Natural killer cell (primary cell): ENCODE measurements at places on chromosomes 3 and 15. TPM values are rescaled to one million over a fixed set of nuclear protein-coding genes. Genes with fewer than 3 reads are reported as not detected.

MEGF11 gene
- total RNA-seq = not detected

MASP1 gene
- total RNA-seq = not detected

B3GALNT1 gene
- total RNA-seq = 2.5 TPM

ARMC8 gene
- 93.5 TPM for total RNA-seq

SEC62 gene
- total RNA-seq = 83.3 TPM

MGA gene
- 54.9 TPM for total RNA-seq

SLC22A14 gene
- not detected for total RNA-seq

GOLGA6B gene
- total RNA-seq = not detected

TEX9 gene
- total RNA-seq = 1.1 TPM

DNA sequence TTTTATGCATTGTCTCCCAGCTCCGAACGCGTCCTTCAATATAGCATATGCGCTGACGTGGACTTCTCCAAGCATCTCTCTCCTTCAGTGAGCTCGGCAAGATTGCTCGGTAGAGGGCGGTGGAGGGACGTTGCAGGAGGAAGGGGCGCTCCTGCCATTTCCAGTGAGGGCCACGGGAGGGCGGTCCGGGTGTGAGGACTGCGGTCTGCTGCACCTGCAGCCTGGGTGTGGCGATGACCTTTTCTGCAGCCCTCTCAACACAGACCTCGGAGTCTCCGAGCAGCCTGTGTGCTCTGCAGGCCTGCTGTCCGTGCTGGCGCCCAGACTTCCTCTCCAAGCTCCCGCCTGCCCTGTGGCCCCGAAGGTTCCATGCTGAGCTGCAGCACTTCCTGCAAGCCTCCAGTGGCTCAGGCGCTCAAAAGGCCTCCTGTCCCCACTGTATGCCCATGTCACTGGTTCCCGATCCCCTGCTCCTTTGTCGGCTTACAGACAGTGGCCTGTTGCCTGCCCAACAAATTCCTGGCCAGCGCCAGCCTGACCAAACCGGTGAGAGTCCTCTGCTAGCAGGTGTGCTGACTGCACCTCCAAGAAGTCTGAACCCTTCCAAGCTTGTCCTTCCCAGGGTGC lies 8.9 kb upstream of the RTP3 start:
- DNase-seq = peak; percentile 81
- no peaks in the 10 kb centered on the region for H3K36me3 ChIP-seq
- no peaks in the 10 kb centered on the region for H3K27me3 ChIP-seq
- H3K27ac ChIP-seq = no peak overlapping the region
- peak overlapping the region; percentile 2 for H3K4me3 ChIP-seq

DNA sequence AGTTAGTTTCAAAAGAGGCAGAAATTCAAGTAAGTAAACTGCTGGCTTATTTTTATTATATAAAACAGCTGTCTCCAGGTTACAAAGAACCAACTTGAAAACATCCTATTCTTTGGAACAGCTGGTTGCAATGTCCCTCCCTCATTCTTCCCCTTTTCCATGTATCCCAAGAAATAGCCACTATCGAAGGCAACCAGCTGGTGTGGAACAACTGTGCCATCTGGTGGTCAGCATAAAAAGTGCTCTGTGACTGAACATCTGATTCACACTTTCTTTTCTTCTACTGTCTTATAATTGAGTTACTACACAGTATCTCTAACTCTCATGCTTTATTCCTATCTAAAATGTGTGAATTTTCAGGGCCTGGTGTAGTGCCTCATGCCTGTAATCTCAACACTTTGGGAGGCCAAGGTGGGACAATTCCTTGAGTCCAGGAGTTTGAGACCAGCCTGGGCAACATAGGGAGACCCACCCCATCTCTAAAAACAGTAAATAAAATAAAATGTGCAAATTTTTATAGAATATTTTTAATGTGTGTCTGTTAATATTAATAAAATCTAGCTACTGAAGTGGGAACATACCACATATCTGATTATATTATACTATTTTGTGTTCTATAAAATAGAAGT lies 9.6 kb downstream of the OSBPL11 start:
- H3K36me3 ChIP-seq = peaks cover 2% of the 10 kb centered on the region
- peaks cover 8% of the 10 kb centered on the region for H3K4me1 ChIP-seq
- no peaks in the 10 kb centered on the region for H3K27me3 ChIP-seq
- H3K4me3 ChIP-seq = no peak overlapping the region

- H3K27me3 ChIP-seq = no peaks in the 10 kb centered on the region
- H3K4me3 ChIP-seq = no peak overlapping the region
- no peaks in the 10 kb centered on the region for H3K4me1 ChIP-seq
These were observed 253.9 kb upstream of the LRRN1 start for GRCh38 chr3:3545360-3545759.

GRCh38 chr3:57646723-57647122 lies 46.2 kb downstream of the DENND6A start:
- peaks cover 42% of the 10 kb centered on the region for H3K36me3 ChIP-seq
- H3K27ac ChIP-seq = no peak overlapping the region
- no peaks in the 10 kb centered on the region for H3K27me3 ChIP-seq

GRCh38 chr3:46202535-46202934 lies 5.6 kb downstream of the CCR1 start:
- no peaks in the 10 kb centered on the region for H3K27me3 ChIP-seq
- peaks cover 35% of the 10 kb centered on the region for H3K36me3 ChIP-seq
- no peak for DNase-seq
- H3K4me3 ChIP-seq = no peak overlapping the region

- H3K27ac ChIP-seq = no peak overlapping the region
- H3K27me3 ChIP-seq = no peaks in the 10 kb centered on the region
- no peak for DNase-seq
- H3K4me3 ChIP-seq = no peak overlapping the region
These were observed 27.9 kb downstream of the EID1 start for GRCh38 chr15:48905847-48906246.

DNA sequence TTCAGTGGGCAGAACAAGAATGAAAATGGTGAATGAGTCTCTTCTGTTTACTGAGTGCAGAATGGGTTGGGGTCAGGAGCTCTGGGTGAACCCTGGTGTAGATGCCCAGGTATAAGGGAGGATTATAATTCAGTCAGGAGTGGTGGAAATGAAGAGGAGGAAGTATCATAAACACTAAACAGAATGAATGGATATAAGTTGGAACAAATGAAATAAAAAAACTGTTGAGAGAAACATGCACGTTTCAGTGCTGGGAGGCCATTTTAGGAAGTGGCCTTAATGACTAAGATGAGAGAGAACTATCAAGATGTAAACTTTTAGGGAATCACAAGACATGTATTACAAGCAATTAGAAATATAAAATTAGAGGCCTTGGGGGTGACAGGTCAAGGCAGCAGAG lies 32.8 kb upstream of the LEKR1 start:
- H3K4me1 ChIP-seq = peaks cover 3% of the 10 kb centered on the region
- H3K27me3 ChIP-seq = no peaks in the 10 kb centered on the region
- H3K4me3 ChIP-seq = no peak overlapping the region
- H3K36me3 ChIP-seq = no peaks in the 10 kb centered on the region
- no peak overlapping the region for H3K27ac ChIP-seq

DNA sequence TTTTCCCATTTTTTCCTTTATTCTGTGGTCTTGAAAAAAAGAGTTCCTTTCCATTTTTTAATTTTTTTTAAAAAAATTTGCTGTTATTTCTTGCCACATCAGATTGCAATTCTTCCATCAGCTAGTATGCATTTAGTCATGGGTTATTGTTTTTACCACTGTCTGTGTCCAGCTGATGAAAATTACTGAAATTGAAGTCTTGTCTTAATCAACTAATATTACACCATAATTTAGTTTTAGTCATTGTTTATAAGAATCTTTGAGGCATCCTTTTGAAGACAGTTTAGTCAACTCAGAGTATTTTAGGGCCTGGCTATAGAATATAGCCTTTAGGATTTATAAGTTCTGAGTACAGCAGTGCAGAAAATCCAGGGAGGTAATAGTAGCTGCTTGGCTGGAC lies 172.1 kb downstream of the LRTM1 start:
- no peaks in the 10 kb centered on the region for H3K4me1 ChIP-seq
- H3K4me3 ChIP-seq = no peak overlapping the region
- H3K36me3 ChIP-seq = no peaks in the 10 kb centered on the region

GRCh38 chr15:85047271-85047948 lies 65.8 kb downstream of the PDE8A start:
- no peaks in the 10 kb centered on the region for H3K36me3 ChIP-seq
- H3K27me3 ChIP-seq = no peaks in the 10 kb centered on the region
- H3K27ac ChIP-seq = peak overlapping the region; percentile 35
- DNase-seq = peak; percentile 50
- H3K4me1 ChIP-seq = no peaks in the 10 kb centered on the region
- no peak overlapping the region for H3K4me3 ChIP-seq

- H3K27ac ChIP-seq = no peak overlapping the region
- no peaks in the 10 kb centered on the region for H3K27me3 ChIP-seq
These were observed 63.9 kb downstream of the IL12A start for GRCh38 chr3:160052385-160053047.

GRCh38 chr3:194775731-194776130 lies 90.0 kb downstream of the FAM43A start:
- no peak overlapping the region for H3K4me3 ChIP-seq
- no peak overlapping the region for H3K27ac ChIP-seq
- no peaks in the 10 kb centered on the region for H3K4me1 ChIP-seq
- DNase-seq = no peak

DNA sequence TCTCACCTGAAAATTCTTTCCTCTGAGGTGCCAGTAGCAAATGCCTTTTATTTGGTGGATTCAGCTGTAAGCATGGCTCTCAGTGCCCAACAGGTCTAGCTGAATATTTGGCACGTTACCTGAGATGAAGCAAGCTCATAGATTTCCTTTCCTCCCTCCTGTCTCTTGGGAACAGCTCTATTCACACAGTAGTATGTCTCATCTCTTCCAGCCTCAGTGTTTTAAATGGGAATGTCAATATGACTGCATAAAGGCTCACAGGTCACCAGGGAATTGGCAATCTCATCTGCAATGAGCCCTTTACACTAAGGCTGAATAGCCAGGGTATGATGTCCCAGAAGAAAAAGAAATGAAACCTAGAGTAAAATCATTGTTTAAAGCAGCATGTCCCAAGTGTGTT lies 733.5 kb downstream of the NTRK3 start:
- no peak for DNase-seq
- H3K36me3 ChIP-seq = no peaks in the 10 kb centered on the region
- no peak overlapping the region for H3K4me3 ChIP-seq
- no peaks in the 10 kb centered on the region for H3K4me1 ChIP-seq
- H3K27me3 ChIP-seq = no peaks in the 10 kb centered on the region

- no peaks in the 10 kb centered on the region for H3K27me3 ChIP-seq
- no peak for DNase-seq
- no peak overlapping the region for H3K4me3 ChIP-seq
- H3K4me1 ChIP-seq = no peaks in the 10 kb centered on the region
- no peaks in the 10 kb centered on the region for H3K36me3 ChIP-seq
- H3K27ac ChIP-seq = no peak overlapping the region
These were observed 81.8 kb upstream of the PRR23E start for GRCh38 chr3:127110982-127111693.

DNA sequence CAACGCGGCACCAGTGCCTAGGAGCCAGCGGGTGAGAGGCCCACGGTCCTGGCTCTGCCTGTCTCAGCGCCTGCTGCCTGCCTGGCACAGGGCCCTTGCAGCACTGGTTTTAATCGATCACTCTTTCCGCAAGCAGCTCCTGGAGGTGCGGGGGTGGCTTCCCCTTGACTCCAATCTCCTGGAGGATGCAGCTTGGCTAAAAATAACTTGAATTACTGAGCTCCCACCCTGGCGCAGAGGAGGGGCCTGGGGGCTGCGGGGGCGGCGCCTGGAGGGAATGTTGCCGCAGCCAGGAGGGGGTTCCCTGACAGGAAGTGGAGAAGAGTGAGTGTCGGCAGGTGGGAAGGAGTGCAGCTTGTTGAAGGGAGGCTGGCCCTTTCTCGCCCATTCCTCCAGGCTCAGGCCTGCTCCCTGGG lies 9.9 kb upstream of the RPL29 start:
- H3K27ac ChIP-seq = no peak overlapping the region
- DNase-seq = peak; percentile 29
- H3K4me1 ChIP-seq = peaks cover 17% of the 10 kb centered on the region
- H3K27me3 ChIP-seq = no peaks in the 10 kb centered on the region
- no peak overlapping the region for H3K4me3 ChIP-seq

GRCh38 chr15:63870043-63870394 lies 36.3 kb upstream of the HERC1 start:
- no peaks in the 10 kb centered on the region for H3K27me3 ChIP-seq
- H3K4me1 ChIP-seq = no peaks in the 10 kb centered on the region
- no peak overlapping the region for H3K4me3 ChIP-seq
- H3K27ac ChIP-seq = no peak overlapping the region
- no peaks in the 10 kb centered on the region for H3K36me3 ChIP-seq

DNA sequence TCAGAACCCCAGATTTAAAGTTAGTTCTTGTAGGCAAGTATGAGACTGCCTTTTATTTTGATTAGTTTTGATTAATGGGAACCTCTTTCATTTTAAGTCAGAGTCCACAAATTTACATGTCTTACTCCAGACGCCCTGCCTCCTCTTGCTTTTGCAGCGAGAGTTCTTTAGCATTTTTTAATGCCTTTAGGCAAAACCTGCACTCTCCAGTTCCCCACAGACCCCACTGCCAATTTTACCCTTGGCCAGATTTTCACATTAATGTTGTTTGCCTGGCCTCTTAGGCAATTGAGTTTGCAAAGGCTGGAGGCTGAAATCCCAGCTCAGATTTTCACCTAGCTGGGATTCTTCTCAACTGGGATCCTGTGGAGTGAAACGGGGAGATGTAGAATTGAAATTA lies 85.8 kb downstream of the GAP43 start:
- H3K27me3 ChIP-seq = no peaks in the 10 kb centered on the region
- no peak overlapping the region for H3K4me3 ChIP-seq
- no peak overlapping the region for H3K27ac ChIP-seq
- no peak for DNase-seq
- no peaks in the 10 kb centered on the region for H3K36me3 ChIP-seq

GRCh38 chr3:31937225-31937624 lies 43.8 kb downstream of the OSBPL10 start:
- no peaks in the 10 kb centered on the region for H3K27me3 ChIP-seq
- H3K4me1 ChIP-seq = no peaks in the 10 kb centered on the region
- no peak overlapping the region for H3K27ac ChIP-seq
- H3K36me3 ChIP-seq = no peaks in the 10 kb centered on the region
- H3K4me3 ChIP-seq = no peak overlapping the region

DNA sequence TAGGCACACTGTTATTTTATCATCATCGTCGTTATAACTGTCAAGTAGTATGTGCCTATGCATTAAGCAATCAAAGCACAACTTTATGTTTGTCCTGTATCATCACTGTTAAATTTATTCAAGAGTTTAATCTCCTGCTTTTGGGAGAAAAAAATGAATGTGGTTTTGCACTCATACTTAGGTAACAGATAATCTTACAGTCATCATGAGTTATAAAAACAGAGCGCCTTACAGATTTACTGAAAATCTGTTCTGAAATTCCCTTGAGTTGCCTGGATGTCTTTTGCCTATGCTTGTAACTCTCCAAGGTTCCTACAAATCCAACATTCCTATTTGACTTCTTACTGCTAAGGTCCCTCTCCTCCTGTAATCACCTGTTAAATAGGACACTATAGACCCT lies 307.3 kb downstream of the ZIC4 start:
- no peak overlapping the region for H3K4me3 ChIP-seq
- H3K4me1 ChIP-seq = no peaks in the 10 kb centered on the region
- no peaks in the 10 kb centered on the region for H3K27me3 ChIP-seq
- H3K36me3 ChIP-seq = no peaks in the 10 kb centered on the region
- DNase-seq = no peak

DNA sequence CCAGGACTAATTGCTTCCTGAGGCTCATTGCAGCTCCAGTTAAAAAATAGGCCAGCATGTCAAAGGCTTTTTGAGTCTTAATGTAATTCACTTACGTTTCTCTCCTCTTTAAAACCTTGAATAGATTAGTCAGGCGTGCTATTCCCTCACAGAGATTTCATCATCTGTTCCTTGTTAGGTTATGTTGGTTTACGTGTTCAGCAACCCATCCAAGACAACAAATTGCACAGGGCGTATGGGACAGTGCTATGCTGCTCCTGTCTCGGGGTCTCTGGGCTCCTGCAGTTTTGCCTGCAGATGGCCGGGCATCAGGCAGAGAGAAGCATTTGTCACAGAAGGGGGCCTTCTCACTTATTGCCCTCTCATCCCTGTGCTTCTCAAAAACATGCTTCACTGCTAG lies 117.1 kb downstream of the CHDH start:
- no peak for DNase-seq
- no peaks in the 10 kb centered on the region for H3K27me3 ChIP-seq
- H3K36me3 ChIP-seq = no peaks in the 10 kb centered on the region
- H3K27ac ChIP-seq = no peak overlapping the region
